ENCODE measurements at places on chromosomes 4 and X.

GRCh38 chrX:39693298-39693697 lies 404.5 kb downstream of the BCOR start:
- no peak for DNase-seq

DNA sequence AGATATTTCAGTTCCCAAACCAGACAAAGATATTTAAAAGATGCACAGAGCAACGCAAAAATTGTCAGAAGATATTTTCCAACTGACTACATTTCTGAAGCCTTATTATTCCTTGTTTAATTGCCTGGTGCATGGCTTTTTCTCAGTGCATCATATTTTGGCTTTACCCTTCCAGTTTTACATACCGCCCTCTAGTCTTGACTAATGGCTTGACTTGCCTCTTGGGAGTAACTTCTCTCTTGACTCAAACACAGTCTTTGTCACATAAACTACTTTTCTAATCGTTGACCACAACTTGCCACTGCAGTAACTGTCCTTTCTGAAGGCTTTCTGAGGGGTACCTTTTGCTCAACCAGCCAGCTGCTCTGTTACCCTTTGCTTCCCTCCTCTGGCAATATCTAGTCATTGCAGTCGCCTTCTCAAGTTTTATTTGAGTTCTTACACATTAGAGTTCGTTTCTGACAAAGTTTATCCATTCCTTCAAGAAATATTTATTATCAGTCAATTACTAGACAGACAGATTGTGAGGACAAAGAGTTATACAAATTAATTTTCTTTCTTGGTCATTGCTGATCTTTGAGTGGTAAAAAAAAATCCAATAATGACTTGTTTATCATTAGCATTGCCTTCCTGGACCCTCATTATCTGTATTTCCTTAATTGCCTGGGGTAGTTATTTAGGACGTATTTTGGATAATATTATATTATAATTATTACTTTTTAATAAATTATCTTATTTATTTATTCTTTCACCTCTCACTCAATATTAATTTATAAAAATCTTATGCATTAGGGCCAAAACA lies 506.9 kb upstream of the PCDH10 start:
- DNase-seq = no peak

GRCh38 chrX:119410027-119410819 lies 11.1 kb downstream of the SLC25A43 start:
- no peak for DNase-seq

DNA sequence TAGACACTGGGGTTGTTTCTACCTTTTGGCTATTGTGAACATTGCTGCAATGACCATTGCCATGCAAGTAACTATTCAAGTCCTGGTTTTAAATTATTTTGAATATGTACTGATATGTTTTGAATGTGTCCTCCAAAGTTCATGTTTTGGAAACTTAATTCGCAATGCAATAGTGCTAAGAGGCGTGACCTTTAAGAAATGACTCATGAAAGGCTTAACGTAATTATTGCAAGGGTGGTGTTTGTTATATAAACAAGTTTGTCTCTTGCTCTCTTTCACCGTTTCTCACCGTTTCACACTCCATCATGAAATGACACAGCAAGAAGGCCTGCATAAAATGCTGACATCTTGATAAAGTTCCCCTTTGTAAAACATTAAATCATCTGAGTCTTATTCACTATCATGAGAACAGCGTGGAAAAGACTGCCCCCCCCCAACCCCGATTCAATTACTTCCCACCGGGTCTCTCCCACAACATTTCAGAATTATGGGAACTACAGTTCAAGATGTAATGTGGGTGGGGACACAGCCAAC lies 506.9 kb upstream of the FAM47C start:
- no peak for DNase-seq

DNA sequence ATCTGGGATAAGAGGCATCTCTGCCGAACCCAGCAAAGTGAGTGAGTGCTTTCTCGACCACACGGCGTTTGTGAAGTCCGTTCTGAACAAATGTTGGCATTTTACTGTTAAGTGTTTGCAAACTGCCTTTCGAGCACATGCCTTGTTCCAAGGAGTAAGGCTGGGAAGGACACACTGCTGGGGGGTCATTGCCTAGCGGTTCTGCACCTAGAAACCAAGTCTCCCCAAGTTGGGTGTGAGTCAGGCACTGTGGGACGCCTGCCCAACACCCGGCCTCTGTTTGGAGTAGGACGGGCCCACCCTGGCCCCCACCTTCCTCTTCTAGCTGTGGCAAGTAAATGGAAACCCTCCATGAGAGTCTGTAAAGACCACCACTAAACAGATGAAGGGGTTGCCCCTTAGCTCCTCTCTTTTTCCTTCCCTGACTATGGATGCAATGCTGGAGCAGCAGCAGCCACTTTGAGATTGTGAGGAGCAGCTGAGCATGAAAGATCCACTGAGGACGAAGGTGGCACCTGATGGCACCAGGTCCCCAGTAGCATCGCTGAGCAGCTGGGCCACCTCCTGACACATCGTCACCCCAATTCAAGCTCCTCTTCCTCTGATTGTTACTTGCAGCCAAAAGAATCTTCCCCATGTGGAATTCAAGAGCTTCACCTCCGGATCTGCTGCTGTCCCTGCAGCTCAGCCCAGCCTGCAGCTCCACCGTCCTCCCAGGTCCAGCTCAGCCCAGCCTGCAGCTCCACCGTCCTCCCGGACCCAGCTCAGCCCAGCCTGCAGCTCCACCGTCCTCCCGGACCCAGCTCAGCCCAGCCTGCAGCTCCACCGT lies 6.3 kb downstream of the CPLX1 start:
- no peak for DNase-seq

DNA sequence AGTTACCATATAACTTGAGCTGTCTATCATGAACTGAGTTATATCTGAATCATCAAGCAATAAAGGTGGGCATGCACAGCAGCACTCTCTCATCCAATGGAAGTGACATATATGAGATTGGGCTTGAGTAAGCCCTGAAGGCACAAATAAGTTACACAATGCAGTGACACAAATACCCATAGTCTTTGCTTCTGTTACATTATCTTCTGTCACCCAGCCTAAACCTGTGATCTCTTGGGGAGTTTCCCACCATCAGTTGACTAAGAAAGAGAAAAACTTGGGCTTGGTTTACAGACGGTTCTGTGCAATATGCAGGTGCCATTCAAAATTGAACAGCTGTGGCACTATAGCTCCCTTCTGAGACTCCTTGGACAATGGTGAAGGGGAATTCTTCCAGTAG lies 138.8 kb upstream of the IL15 start:
- DNase-seq = no peak

DNA sequence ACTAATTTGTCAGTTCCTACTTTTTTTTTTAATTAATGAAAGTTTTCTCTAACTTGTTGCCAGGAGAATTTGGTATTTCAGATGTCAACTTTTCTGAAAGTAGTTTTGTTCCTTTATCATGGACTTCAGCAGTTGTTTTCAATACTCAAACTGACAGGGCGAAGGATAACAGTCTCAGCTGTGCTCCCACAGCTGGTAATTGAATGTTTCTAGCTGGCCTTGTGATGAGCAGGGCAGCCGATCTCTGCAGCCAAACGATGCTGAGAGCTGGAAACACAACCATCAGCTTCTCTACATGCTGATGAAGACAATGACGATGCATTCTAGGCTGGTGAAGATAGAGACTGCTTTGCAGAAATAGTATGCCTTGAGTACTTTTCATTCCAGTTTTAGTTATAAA lies 130.0 kb upstream of the MAP9 start:
- DNase-seq = no peak

- no peak for DNase-seq
These were observed 137.6 kb downstream of the SCLT1 start for GRCh38 chr4:128955751-128956150.

DNA sequence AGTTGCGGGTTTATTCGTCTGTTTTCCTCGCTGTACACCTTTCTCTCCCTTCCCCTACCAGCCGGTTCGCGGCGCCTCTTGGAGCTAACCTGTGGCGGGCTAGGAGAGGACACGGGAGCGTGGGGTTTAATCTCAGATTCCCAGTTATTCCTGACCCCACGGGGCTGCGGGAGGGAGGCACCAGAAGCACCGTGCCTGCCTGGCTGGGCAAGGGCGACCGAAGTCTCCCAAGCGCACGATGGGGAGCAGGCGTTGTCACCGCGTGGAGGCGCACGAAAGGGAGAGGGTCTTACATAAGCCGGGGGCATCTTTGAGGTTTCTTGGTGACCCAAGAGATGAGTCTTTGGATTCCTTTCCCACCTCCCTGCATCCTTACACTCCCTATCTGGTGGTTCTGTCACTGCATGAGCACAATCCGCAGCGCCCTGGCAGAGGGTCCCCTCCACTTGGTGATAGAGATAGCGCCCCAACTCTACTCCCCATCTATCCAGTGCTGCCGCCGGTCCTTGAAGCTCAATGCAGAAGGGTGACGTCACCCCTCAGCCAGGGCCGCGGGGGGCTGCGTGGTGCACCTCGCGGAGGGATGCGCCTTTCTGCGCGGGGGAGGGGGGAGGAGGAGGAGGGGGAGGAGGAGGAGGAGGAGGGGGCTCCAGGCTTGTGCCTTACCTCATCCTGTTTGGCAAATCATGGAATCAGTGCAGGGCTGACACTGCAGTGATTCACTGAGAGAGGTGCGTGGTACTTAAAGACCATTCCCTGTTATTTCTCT lies 793 bp downstream of the TSPAN7 start:
- DNase-seq = peak; percentile 26

- no peak for DNase-seq
These were observed 108.2 kb upstream of the SRD5A3 start for GRCh38 chr4:55237839-55238238.

GRCh38 chr4:139528377-139529005 lies 27.5 kb downstream of the SETD7 start:
- DNase-seq = no peak

DNA sequence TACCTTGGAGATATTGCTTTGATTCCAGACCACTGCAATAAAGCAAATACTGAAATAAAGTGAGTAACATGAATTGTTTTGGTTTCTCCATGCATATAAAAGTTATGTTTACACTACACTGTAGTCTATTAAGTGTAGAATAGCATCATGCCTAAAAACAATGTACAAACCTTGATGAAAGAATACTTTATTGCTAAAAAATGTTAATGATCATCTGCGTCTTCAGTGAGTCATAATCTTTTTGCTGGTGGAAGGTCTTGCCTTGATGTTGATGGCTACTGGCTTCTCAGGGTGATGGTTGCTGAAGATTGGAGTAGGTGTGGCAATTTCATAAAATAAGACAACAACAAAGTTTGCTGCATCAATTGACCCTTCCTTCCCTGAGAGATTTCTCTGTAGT lies 145.1 kb downstream of the SHROOM4 start:
- no peak for DNase-seq
